Ovary (tissue), 10 donors: ENCODE measurements at places on chromosomes 2 and 18. TPM values are rescaled to one million over a fixed set of nuclear protein-coding genes. Genes with fewer than 3 reads are reported as not detected.

The CERKL gene
- total RNA-seq: 0.22 TPM

DNA sequence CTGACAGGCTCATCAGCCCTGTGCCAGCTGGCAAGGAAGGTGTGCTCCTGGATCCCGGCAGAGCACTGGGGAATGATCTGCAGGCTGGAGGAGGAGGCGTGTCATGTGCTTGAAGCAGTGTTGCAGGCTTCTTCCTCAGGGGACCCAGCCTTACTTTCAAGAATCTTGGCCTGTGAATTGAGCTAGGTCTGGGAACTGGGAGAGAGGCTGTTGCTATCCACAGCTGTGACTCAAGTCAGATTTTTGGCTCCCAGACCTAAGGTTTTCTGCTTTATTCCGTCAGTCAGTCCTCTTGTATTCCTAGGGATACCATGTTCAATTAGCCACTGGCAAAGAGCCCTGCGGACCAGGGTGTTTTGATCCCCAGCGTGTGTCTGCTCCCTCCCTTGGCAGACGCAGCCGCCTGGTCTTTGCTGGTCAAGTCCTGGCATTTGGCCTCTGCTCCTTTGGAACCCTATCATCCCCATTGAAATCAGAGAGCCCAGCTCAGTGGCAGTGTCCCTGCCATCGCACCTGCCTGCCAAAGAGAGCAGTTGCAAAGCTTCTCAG is 32.4 kb downstream of the ASB1 start:
- H3K36me3 ChIP-seq: no peaks in the 10 kb centered on the region
- DNase-seq: peak; percentile 30
- H3K27me3 ChIP-seq: no peaks in the 10 kb centered on the region
- no peaks in the 10 kb centered on the region for H3K4me1 ChIP-seq

DNA sequence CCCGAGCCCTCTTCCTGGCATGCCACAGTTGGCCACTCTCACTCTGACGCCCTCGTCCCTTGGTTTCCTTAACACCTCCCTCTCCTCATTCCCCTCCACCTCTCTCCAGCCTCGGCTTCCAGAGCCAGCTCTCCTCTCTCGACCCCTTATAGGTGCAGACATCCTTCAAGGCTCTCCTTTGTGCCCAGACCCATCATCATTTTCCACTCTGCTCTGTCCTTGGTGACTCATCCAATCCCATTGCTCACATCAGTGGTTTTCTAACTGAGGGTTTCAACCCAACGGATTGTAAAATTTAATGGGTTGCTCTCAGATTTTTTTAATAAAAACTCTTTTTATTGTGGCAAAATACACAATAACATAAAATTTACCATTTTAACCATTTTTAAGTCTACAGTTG is 6.2 kb downstream of the ST8SIA5 start:
- H3K27me3 ChIP-seq: no peaks in the 10 kb centered on the region
- no peak overlapping the region for H3K4me3 ChIP-seq
- no peak for DNase-seq
- no peak overlapping the region for H3K27ac ChIP-seq
- H3K4me1 ChIP-seq: no peaks in the 10 kb centered on the region

- no peak overlapping the region for H3K4me3 ChIP-seq
- peaks cover 7% of the 10 kb centered on the region for H3K4me1 ChIP-seq
- no peaks in the 10 kb centered on the region for H3K36me3 ChIP-seq
Observed at GRCh38 chr2:169739351-169739750, 5.7 kb downstream of the KLHL23 start.

DNA sequence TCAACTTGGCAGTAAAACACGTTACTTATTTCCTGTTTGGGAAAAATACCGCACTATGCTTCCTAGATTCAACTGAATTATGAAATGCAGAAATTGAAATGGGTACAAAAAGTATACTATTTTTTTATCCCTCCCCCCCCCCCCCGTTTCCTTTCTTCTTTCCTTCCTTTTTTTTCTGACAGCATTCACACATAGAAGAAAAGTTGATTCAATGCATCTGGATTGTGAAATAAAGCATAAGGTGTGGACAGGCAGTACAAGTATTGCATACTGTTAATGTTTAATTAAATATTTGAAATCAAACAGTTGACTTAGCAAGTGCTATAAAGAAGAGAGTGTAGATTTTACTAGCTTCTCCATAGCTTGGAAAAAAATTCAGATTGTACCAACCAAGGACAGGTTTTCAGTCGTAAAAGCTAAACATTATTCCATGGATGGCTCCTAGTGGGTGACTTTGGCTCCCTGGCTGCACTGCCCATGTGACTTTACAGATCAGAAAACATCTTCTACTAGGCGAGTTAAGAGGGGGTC is 21.6 kb upstream of the AGFG1 start:
- no peak overlapping the region for H3K4me3 ChIP-seq
- no peak for DNase-seq
- H3K27me3 ChIP-seq: no peaks in the 10 kb centered on the region
- no peaks in the 10 kb centered on the region for H3K36me3 ChIP-seq

- H3K36me3 ChIP-seq: no peaks in the 10 kb centered on the region
- H3K27me3 ChIP-seq: no peaks in the 10 kb centered on the region
- no peak overlapping the region for H3K4me3 ChIP-seq
Observed at GRCh38 chr2:128446874-128447537, 128.3 kb upstream of the HS6ST1 start.

DNA sequence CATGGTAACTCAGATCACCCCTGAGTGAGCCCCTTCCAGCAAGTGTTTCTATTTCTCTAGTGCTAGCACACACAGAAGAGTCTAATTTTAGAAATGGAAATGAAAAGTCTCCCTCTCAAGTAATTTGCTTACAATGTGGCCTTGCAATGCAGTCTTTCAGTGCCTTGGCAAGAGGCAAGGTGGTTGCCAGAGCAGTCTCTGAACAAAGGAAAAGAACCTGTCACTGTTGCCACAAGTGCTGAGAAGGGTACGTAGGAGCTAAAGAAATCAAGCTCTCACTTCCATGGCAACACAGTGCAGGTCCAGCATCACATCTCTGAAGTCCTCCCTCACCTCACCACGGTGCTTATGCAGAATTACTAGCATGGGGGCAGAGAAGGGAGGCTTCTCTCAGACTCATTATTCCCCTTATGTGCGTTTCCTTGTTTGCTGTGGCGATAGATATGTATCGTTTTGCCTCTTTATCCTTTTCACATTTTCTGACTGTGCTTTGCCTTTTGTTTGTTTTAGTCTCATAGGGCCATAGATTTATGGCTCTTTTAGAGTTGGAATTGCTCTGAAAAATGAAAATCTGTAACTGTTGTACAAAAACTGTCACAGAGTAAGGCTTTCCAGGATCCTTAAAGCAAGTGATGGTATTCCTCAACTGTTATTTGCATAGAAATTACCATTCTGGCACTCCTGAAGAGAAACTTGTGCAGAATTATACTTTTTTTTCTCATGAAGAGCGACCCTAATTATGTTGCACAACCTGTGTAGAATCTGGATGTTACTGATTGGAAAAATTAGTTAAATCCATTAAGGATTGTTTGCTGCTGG is 164.8 kb downstream of the CCDC85A start:
- H3K4me3 ChIP-seq: no peak overlapping the region
- no peaks in the 10 kb centered on the region for H3K4me1 ChIP-seq
- no peaks in the 10 kb centered on the region for H3K27me3 ChIP-seq
- no peak for DNase-seq
- no peaks in the 10 kb centered on the region for H3K36me3 ChIP-seq

The LDLRAD4 gene
- total RNA-seq: 19.7 TPM

The LYPD6B gene
- 1.2 TPM for total RNA-seq

The CCDC85A gene
- 0.60 TPM for total RNA-seq

GRCh38 chr2:220374282-220374681 is 746.9 kb downstream of the SLC4A3 start:
- H3K36me3 ChIP-seq: no peaks in the 10 kb centered on the region
- no peak for DNase-seq
- no peaks in the 10 kb centered on the region for H3K4me1 ChIP-seq
- H3K27me3 ChIP-seq: no peaks in the 10 kb centered on the region
- H3K4me3 ChIP-seq: no peak overlapping the region

The ZNF396 gene
- 2.4 TPM for total RNA-seq

- no peaks in the 10 kb centered on the region for H3K36me3 ChIP-seq
- H3K4me1 ChIP-seq: peaks cover 7% of the 10 kb centered on the region
- no peak overlapping the region for H3K27ac ChIP-seq
- no peak overlapping the region for H3K4me3 ChIP-seq
- H3K27me3 ChIP-seq: no peaks in the 10 kb centered on the region
Observed at GRCh38 chr2:9107168-9108025, 99.2 kb upstream of the ASAP2 start.

- no peak overlapping the region for H3K4me3 ChIP-seq
- H3K27me3 ChIP-seq: no peaks in the 10 kb centered on the region
- no peaks in the 10 kb centered on the region for H3K36me3 ChIP-seq
- no peak for DNase-seq
Observed at GRCh38 chr18:26473672-26474071, 74.7 kb downstream of the KCTD1 start.

The ABCG5 gene
- total RNA-seq: not detected

- no peaks in the 10 kb centered on the region for H3K36me3 ChIP-seq
- peak overlapping the region; percentile 6 for H3K4me3 ChIP-seq
- DNase-seq: no peak
- no peak overlapping the region for H3K27ac ChIP-seq
Observed at GRCh38 chr2:162242586-162243280, 512 bp downstream of the FAP start.

GRCh38 chr2:223477318-223477717 is 124.8 kb downstream of the SCG2 start:
- H3K4me1 ChIP-seq: no peaks in the 10 kb centered on the region
- H3K27me3 ChIP-seq: no peaks in the 10 kb centered on the region
- H3K4me3 ChIP-seq: no peak overlapping the region
- no peak for DNase-seq
- no peak overlapping the region for H3K27ac ChIP-seq

DNA sequence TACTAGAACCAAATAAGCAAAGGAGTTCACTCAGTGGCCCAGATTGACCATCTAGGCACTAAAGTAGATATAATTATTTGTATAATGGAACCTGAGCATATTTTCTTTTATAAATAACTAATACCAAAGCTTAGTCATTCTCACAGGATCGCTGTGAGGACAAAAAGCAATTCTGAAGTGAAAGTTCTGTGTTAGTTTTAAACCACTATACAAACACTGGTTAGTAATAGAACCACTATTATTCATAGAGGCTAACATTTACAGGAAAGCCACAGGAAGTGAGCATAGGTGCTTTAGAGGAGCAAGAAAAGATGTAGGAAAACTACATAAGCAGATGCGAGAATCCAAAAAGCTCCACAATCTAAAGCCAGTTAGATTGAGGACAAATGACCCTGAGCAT is 364.7 kb downstream of the XIRP2 start:
- no peak overlapping the region for H3K27ac ChIP-seq
- DNase-seq: no peak
- H3K4me1 ChIP-seq: no peaks in the 10 kb centered on the region
- no peak overlapping the region for H3K4me3 ChIP-seq
- no peaks in the 10 kb centered on the region for H3K27me3 ChIP-seq
- H3K36me3 ChIP-seq: no peaks in the 10 kb centered on the region

- no peaks in the 10 kb centered on the region for H3K36me3 ChIP-seq
- H3K4me1 ChIP-seq: no peaks in the 10 kb centered on the region
- no peak overlapping the region for H3K27ac ChIP-seq
- no peak overlapping the region for H3K4me3 ChIP-seq
Observed at GRCh38 chr2:121167411-121167810, 117.6 kb downstream of the TFCP2L1 start.

- no peaks in the 10 kb centered on the region for H3K4me1 ChIP-seq
- no peaks in the 10 kb centered on the region for H3K36me3 ChIP-seq
- H3K27ac ChIP-seq: no peak overlapping the region
- no peak overlapping the region for H3K4me3 ChIP-seq
- no peak for DNase-seq
Observed at GRCh38 chr2:621303-622099, 55.7 kb downstream of the TMEM18 start.

DNA sequence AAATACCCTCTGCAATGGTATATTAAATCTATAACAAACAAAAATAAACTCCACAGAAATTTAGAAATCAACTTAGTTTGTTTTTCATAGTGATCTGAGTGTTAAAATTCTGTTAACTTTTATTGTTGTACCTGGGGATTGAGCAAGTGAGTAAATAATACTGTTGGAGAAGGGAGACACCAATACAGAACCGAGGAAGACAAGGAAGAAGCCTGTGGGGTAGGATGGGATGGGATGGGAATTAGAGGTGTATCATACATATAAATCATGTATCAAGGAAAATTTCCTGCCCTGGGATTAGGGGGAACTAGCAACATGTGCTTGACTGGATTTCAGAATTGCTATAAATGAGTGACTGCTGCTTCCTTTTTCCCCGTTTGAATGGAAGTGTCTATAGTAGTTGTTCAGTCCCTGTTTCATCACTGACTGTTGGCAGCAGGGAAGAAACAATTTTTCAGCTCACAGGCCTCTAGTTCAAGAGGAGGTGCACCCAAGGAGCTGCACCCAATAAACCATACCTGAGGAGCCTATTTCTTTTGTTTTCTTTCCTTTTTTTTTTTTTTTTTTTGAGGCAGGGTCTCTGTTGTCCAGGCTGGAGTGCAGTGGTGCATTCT is 53.1 kb downstream of the SP110 start:
- no peak for DNase-seq
- no peaks in the 10 kb centered on the region for H3K4me1 ChIP-seq
- H3K27me3 ChIP-seq: no peaks in the 10 kb centered on the region
- H3K4me3 ChIP-seq: no peak overlapping the region

The GKN2 gene
- not detected for total RNA-seq

DNA sequence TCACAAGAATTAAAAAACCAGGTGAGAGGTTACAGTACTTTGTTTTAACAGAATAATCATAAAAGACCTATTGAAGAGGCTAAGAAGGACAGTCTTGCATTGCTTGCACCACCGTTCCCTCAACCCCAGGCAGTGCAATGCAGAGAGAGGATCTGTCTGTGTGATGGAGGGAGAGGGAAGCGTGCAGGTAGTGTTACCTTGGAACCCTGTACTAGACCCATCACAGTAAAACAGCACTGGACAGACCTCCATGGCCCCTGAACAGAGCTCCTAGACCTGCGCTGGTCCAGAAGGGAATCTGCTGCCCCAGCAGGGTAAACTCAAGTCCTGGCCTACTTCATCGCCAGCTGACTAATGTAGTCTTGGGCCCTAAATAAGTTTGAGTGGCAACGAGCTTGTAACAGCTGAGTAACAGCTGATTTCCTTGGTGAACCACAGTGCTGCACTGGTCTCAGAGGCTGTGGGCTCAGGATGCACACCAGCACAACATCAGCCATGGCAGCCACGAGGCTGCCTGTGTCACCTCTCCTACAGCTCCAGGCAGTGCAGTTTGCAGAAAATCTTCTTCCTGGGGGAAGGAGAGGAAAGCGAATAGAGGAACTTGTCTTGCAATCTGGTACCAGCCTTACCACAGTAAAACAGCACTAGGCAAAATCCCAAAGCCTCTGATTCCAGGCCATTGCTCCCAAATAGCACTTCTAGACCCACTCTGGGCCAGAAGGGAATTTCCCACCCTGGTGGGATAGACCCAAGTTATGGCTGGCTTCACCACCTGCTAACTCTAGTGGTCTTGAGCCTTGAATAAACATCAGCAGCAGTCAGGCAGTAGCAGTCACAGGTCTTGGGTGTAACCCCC is 417.2 kb downstream of the CDH7 start:
- no peak for DNase-seq
- H3K27ac ChIP-seq: no peak overlapping the region
- H3K4me1 ChIP-seq: no peaks in the 10 kb centered on the region
- H3K36me3 ChIP-seq: no peaks in the 10 kb centered on the region
- H3K27me3 ChIP-seq: no peaks in the 10 kb centered on the region

The ACKR3 gene
- total RNA-seq: 5.9 TPM
